ENCODE measurements at places on chromosomes 11 and 22. TPM values are rescaled to one million over a fixed set of nuclear protein-coding genes. Genes with fewer than 3 reads are reported as not detected.

DERL3 gene
- 0.47 TPM for polyA plus RNA-seq

OR52N4 gene
- polyA plus RNA-seq: 0.07 TPM

DNA sequence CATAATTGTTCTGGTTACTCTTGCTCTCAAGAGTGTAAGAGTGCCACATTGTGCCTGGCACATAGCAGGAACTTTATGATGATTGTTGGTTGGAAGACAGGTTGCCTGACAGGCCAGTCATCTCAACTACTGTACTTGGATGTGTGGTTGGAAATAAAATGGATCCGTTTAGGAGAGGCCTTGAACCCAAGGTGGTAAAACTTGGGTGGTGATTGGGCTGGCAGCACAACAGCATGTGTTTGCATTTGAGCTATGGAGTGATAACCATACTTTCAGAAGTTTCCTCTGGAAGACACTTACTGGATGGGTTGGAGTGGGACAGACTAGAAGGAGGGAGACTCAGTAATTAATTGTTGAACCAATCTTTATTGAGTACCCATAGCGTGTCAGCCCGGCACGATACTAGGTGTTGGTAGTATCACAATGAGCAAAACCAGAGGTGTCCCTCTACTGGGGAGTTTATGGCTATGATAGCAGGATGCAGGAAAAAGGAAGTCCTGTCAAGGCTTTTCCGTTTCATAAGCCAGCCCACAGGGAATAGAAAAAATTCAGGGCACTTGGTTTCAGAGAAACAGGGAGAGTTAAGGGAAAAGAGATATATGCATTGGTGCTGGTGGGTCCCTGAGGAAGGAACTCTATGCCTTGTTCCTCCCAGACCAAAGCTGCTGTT is 3.1 kb upstream of the TMEM109 start:
- DNase-seq: no peak

DNA sequence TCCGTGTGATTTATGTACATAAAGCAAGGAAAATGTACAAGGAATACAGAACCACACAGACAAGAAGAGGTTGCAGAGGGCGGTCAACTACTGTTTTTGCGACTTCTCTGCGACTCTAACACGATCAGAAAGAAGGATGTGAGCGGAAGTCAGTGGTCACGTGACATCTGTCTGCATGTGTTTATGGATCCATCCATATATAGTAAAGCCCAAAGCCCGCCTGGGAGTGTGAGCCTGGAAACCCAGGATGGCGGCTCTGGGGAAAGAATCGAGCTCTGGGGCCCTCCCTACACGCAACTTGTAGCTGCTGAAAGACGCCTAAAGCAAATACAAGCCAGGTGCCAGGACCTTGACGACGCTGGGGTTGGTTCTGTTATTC is 8.8 kb downstream of the OSBPL5 start:
- no peak for DNase-seq

- DNase-seq: no peak
Observed at GRCh38 chr11:63839508-63840355, 822 bp downstream of the MARK2 start.

DNA sequence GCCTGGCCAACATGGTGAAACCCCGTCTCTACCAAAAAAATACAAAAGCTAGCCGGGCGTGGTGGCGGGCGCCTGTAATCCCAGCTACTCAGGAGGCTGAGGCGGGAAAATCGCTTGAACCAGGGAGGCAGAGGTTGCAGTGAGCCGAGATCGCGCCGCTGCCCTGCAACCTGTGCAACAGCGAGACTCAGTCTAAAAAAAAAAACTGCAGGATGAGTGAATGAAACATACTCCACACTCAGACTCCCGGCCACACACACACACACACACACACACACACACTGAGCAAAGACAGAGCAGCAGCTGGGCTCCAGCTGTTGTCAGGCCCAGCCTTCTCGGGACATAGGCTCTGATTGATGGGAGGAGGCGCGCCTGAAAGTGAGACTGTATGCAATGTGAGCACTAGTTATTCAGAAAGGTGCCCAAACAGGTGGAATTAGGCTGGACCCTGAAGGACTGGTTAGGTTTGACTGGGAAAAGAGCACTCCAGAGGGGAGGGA is 1.5 kb upstream of the PLEKHA7 start:
- DNase-seq: no peak

- DNase-seq: no peak
Observed at GRCh38 chr11:22130462-22131053, 62.3 kb upstream of the ANO5 start.

DNA sequence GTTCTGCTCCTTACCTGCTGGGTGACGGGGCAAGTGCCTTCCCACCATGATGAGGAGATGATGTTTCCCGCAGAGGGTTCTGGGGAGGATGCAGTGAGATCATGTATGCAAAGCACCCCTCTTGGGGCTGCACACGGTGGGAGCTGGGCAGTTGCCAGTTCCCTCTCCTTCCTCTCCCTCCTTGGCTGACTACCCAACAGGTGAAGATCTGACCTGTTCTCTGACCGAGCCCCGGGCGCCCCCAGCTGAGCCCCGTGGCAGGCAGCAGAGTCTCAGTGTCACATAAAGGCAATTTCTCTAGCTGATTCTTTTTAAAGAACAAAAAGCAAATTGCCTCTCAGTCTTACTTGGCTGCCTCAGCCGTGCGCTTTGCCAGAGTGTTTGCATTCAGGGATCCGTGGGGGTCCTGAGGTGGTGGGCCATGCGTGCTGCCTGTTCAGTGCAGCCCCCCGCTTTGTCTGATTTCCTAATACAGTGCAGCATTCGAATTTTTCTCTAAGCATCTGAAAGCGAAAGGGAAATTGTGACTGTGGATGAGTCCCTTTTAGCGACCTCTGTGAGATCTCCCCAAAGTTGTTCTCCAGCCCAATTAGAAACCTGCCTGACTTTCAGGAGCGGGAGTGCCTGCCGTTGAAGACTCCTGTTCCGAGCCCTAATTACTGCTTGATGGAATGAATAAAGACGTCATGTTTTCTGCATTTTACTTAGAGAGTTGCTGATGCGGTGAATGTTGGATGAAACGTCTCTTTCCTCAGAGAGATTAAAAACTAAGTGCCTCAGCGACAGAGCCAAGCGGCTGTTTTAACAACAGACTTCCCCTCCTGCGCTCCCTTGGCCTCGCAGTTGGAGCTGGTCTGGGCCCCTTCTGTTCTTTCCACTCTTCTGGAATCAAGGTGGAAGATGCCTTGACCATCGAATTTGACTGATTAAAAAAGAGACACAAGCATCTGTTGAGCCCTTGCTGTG is 86.0 kb downstream of the GRIK4 start:
- DNase-seq: no peak

GRCh38 chr22:20431511-20432192 is 6.0 kb downstream of the SCARF2 start:
- no peak for DNase-seq

- DNase-seq: no peak
Observed at GRCh38 chr11:59173964-59174663, 2.2 kb downstream of the DTX4 start.

GRCh38 chr11:65808744-65809341 is 22.0 kb downstream of the OVOL1 start:
- DNase-seq: no peak

DNA sequence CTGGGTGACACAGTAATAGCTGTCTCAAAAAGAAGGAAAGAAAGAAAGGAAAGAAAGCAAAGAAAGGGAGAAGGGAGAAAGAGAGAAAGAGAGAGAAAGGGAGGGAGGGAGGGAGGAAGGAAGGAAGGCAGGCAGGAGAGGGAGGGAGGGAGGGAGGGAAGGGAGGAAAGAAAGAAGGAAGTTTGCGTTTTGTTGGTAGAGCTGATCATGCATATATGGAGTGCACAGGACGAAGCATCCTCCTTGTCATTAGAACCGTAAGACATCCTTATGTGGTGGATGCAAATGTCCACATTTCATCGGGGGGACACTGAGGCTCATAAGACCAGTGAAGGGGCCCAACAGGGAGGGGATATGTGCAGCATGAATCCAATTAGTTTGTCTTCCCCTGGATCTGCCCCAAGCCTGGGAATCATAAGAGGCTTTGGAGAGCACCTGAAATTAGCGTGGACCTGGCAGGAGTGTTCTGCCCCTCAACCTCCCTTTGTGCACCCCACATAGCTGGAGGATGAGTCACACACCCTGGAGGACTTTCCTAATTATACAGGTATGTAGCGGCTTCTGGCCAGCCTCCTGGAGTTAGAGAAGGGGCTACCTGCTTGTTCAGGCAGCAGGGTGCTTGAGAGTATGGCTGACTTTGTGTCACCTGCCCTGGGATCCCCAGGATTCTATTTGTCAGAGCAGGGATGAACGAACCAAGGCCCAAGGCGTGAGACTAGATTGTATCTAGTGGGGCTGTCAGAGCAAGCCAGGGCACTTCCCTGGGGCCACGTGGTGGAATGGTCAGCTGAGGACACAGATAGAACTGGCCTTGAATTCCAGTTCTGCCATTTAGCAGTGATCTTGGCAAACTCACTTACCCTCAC is 119.7 kb upstream of the CD82 start:
- DNase-seq: no peak

DNA sequence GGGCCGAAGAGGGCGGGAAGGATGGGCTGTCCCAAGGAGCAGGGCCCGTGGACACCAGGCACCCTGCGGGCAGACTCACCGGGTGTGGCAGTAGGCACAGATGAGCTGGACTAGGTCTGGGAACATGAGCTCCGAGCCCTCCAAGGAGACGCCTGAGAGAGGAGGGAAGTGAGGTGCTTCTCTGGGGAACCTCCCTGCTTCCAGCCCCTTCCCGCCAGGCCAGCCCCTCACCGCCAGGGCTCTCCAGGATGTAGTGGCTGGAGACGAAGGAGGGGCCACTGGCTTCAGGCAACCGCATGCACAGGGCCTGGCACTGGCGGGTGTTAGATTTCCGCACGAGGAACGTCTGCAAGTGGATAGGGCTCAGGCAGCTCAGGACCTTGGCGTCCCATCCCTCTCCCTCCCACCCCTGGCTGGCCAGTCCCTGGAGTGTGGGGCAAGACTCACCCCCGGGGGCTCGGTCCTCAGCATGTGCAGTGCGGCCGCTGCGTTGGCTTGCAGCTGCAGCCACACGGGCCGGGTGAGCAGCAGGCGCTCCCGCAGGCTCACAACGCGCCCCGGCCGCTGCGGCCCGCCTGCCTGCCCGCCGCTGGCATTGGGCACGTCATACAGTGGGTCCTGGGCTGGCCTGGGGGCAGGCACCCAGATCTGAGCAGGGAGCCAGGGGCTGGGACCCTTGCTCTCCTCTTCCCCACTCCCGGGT is 552 bp downstream of the RIN1 start:
- no peak for DNase-seq

GRCh38 chr11:27242591-27242990 is 120.4 kb downstream of the CCDC34 start:
- peak; percentile 27 for DNase-seq

DNA sequence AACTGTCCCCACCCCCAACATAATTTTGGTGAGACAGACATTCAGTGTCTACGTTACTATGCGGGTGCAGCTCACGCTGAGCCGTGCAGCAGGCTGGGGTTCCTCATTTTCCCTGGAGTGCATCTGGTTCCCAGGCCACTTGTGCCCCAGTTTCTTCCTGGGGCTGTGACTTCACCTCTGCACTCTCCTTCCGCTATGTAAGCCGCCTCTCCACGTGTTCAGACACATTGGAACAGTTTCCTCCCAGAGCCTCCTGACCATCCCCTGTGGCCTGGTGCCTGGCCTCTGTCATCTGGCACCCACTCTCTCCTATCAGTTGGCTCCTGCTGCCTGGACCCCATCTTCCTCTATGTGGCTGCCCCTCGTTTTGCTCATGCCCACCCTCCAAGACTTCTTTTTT is 46.2 kb upstream of the A4GALT start:
- no peak for DNase-seq

- DNase-seq: no peak
Observed at GRCh38 chr11:132493801-132494200, 1038.5 kb downstream of the OPCML start.

- DNase-seq: no peak
Observed at GRCh38 chr11:59787816-59788215, 22.8 kb downstream of the MRPL16 start.
